Smooth muscle cell of the umbilical artery (primary cell): ENCODE measurements at places on chromosomes 3 and 15. TPM values are rescaled to one million over a fixed set of nuclear protein-coding genes. Genes with fewer than 3 reads are reported as not detected.

The NCKIPSD gene
- 10.1 and 16.5 TPM in 2 replicates for total RNA-seq

The CCDC54 gene
- total RNA-seq: not detected in 2 replicates

The APOD gene
- not detected in 2 replicates for total RNA-seq

The C2CD4A gene
- total RNA-seq: not detected in 2 replicates

The DPPA4 gene
- total RNA-seq: not detected in 2 replicates

The ISLR2 gene
- 0.60 TPM in 1 of 2 replicates, not detected in the other for total RNA-seq

The FRG2C gene
- total RNA-seq: not detected in 2 replicates

The RHCG gene
- total RNA-seq: not detected in 2 replicates

The AQP9 gene
- not detected in 2 replicates for total RNA-seq

The ACVR2B gene
- total RNA-seq: 2.2 and 2.4 TPM in 2 replicates

The PIF1 gene
- 2.4 and 5.8 TPM in 2 replicates for total RNA-seq

The PARP9 gene
- 10.1 and 11.5 TPM in 2 replicates for total RNA-seq

The AGBL1 gene
- total RNA-seq: not detected in 2 replicates

The KCTD6 gene
- total RNA-seq: 7.7 and 10.0 TPM in 2 replicates

The CORO2B gene
- 1.8 and 11.9 TPM in 2 replicates for total RNA-seq
